ENCODE measurements at places on chromosomes 6 and 20. TPM values are rescaled to one million over a fixed set of nuclear protein-coding genes. Genes with fewer than 3 reads are reported as not detected.

DNA sequence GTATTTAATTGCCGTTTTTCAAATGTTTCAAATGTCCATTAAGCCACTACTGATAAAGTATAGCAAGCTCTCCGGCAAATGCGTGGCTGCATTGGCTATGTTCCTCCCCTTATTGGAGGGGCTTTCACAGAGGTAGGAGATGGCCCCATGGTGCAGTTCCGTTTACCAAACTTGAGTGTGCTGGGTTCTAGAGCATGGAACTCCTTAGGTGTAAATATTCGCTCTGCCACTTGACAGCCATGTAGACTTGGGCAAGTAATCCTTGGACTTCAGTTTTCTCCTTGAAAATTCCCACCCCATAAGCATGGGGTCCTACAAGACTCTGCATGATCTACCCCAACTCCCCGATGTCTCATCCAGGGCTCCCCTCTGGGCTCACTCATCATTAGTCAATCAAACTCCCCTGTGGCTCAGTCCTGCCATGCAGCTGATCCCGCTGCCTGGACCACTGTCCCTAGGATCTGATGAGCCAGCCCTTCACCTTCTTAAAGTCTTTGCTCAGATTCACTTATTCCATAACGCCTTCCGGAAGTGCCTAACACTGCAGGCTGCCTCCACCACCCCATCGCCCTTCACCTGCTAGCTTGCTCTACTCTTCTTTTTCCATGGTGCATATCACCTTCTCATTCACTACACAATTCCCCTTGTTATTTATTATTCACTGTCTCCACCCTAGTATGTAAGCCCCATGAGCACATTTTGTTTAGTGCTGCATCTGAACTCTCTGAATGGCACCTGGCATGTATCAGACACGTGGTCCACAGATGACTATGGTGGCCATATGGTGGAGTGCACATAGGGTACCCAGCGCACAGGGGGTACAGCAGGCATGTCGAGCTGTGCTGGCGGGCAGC is 18.8 kb downstream of the PRR18 start:
- no peak for DNase-seq

- no peak for DNase-seq
These were observed 976 bp downstream of the PIGT start for GRCh38 chr20:45416917-45417316.

DNA sequence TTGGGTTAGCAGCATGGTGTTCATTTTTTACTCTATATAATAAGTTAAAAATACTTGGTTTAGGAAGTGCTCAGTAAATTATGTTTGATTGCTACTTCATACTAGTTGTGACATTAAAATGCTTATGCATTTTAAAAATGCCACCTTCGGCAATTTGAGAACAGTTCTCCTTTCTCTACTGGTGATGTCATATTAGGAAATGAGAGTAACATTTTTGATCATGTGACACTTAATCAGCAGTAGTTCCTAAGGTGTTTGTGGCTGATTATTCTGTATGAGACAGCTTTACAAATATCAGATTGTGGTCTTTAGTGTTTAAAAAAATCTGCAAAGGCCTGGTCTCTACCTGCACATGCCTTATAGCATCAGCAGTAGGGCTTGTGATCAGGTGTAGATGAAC is 4.4 kb downstream of the GZF1 start:
- no peak for DNase-seq

GRCh38 chr6:73455865-73456629 is 4.0 kb upstream of the CGAS start:
- DNase-seq = no peak

RSPH4A gene
- not detected for total RNA-seq

EIF2S2 gene
- 34.6 TPM for total RNA-seq

APOM gene
- total RNA-seq = not detected

FRK gene
- total RNA-seq = 3.9 TPM
